ENCODE measurements at places on chromosomes 6 and 20.

DNA sequence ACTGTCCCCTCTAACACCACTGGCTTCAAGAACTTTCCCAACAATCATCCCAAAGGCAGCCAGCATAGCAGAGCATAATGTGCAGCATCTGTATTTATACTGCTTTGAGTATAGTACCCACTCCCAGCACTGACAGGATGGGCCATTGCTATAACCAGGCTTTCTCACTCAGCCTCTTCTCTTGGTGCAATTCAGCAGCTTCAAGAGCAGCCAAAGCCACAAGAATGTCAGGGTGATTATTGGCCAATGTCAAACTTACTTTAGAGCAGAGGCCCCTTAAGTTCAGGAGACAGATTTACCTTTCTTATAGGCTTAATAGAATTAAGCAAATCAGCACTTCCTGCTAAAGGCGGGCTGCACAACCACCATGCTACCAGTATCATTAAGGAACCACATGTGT is 232.4 kb upstream of the RSPO3 start:
- DNase-seq, result no peak

DNA sequence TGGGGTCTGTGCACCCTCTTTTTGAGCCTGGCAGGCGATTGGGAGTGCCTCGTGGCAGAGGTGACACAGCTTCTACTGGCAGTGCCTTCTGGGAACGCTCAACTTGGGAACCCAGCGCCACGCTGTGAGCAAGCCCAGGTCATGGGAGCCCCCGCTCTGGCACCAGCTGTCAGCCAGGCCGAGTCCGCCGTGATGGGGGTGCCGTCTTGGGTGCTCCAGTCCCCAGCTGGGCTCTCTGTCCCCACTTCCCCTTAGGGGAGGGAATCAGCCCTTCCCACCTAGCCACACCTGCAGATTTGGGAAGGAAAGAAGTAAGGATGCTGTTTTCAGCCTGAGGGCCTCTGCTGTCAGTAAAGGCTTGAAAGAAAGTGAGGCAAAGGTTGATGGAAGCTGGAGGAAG is 31.0 kb upstream of the NTSR1 start:
- no peak for DNase-seq

GRCh38 chr6:82980086-82980485 is 85.6 kb downstream of the UBE3D start:
- DNase-seq, result no peak

DNA sequence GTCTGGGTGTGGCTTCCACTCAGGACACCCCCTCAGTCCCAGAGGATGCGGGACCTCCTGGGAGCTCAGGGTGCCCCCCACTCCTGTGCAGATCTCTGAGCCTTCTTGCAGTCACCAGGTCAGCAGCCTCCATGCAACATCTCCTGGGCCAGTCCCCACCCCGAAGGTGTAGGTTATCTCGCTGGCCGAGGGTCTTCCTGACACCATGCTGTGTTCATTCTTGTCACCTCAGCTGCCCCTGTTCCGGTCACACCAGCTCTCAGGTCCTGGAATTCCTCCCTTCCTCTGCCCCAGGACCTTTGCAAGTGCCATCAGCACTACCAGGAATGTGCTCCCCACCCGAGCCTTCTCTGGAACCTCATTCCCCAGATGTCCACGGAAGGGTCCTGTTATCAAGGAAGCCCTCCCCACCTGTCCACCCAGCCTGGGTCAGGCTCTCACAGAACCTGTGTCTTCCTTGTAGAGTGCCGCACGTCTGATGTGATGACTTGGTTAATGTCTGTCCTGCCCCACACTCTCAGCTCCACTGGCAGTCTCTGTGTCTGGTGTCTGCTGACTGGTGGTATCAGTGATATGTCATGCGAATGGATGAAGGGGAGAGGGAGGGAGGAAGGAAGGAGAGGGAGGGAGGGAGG is 329.6 kb downstream of the TAF4 start:
- no peak for DNase-seq

DNA sequence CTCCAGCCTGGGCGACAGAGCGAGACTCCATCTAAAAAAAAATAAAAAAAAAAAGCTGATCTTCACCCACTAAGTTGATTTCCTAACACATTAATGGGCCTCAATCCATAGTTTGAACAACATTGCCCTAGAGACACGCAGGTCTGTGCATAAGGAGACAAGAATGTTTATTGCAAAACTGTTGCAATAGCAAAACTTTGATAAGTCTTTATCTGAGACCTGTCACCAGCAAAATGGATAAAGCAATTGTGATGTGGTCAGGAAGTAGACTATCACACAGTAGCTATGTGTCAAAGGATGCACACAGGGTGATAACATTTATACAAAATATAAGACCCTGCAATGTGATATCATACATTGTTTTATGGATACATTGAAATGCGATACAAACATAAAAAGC is 4.2 kb upstream of the ITPR3 start:
- DNase-seq, result no peak

GRCh38 chr20:33097001-33097400 is 17.6 kb downstream of the BPIFB4 start:
- DNase-seq, result no peak

GRCh38 chr20:10356628-10357027 is 77.4 kb downstream of the MKKS start:
- DNase-seq, result no peak

- DNase-seq, result no peak
Measured at GRCh38 chr6:45613656-45614055, 235.9 kb upstream of the SUPT3H start.

DNA sequence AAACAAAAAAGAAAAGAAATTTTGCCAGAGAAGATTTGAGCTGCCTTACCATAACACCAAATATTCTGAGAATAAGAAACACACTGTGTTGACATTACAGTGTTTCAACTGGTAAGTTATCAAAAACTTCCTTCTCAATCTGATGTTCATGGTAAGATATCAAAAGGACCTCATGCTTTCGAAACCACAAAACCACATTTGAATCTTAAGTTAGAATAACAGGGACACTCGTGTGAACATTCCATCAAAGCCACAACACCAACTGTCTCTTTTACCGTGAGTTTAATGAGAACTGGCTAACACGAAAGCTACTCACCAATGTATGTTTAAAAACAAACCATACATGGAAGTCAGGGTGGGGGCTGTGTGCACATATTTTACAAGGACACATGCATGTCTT is 73.0 kb upstream of the OPRM1 start:
- DNase-seq, result no peak

GRCh38 chr6:64301307-64302236 is 666.0 kb downstream of the PHF3 start:
- DNase-seq, result no peak

- no peak for DNase-seq
Measured at GRCh38 chr6:45432977-45433376, 55.2 kb upstream of the SUPT3H start.

DNA sequence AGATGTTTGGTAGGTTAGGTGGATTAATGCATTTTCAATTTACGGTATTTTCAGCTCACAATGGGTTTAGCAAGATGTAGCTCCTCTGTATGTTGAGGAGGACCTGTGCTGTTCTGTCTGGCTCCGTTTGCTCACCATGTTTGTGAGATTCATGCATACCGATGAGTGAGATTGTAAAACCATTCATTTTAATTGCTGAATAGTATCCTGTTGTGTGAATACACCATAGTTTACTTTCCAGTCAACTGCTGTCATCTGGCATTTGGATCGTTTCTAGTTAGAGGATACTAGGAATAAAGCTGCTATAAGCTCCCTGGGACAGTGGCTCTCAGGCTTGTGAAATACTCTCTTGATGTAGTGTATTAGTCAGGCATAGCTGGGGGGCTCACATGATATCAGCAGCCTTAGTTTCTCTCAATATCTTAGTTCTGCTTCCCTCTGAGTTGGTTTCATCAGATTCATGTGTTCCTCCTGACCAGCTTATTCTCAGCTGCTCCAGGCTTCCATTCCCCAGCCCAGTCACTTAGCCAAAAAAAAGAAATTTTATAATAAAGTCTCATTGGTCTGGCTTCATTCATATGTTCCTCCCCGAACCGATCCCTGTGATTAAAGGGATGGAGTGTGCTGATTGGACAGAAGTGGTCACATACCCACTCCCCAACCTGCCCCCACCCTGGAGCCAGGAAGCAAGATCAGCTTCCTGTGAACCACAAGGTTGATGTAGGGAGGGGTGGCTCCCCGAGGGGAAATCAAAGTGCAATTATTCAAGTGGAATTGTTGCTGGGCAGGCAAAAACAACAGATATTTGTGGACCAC is 10.9 kb upstream of the B4GALT5 start:
- no peak for DNase-seq

DNA sequence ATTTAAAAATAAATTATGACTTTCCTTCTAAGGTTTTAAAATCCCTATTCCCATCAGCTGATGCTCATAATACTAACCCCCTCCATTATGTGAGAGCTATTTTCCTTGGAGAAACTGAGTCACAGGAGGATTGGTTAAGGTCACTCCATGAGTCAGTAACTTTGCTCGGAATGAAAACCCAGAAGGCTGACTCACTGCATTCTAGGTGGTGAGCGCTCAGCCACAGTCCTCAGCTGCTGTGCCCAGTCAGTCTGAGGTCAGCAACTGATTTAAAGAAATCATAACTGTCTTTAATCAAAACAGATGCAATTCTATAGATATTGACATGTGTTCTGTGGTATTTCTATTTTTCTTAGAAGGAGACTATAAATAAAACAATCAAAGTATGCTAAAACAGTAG is 359.2 kb downstream of the GJA1 start:
- no peak for DNase-seq

DNA sequence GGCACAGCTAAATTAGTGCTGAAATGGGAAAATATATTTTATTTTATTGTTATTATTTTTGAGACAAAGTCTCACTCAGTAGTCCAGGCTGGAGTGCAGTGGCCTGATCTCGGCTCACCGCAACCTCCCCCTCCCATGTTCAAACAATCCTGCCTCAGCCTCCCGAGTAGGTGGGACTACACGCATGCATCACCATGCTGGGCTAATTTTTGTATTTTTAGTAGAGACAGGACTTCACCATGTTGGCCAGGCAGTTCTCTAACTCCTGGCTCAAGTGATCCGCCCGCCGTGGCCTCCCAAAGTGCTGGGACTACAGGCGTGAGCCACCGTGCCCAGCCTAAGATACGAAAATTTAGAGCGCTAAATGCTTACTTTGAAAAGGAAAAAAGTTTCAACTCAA is 4.8 kb downstream of the RAB23 start:
- no peak for DNase-seq

DNA sequence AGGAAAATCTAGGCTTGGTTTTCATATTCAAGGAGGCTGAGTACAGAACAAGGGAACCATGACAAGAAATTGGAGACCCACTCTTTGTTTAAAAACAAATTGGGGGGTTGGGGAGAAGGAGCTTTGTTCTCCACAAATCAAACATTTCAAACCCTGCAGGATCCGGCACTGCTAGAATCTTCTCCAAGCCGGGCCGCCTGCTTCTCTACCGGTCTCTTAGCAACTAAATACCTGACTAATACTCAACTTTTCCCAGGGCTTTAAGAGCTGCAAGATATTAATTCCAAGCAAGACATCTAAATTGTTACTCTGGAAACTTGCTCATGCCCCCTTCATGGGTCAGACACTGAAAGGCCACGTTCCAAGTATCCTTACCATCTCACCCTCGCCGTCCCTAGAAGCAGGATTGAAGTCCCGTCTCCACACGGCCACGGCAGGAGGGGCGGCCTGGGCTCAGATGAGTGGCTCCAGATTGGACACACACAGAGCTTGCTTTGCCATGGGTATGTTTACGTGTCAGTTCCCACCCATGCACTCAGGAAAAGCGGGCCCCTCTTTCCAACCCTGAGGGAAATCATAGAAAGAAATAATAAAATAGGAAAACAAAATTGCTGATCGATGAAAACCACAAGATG is 126.4 kb upstream of the CDH4 start:
- DNase-seq, result no peak

DNA sequence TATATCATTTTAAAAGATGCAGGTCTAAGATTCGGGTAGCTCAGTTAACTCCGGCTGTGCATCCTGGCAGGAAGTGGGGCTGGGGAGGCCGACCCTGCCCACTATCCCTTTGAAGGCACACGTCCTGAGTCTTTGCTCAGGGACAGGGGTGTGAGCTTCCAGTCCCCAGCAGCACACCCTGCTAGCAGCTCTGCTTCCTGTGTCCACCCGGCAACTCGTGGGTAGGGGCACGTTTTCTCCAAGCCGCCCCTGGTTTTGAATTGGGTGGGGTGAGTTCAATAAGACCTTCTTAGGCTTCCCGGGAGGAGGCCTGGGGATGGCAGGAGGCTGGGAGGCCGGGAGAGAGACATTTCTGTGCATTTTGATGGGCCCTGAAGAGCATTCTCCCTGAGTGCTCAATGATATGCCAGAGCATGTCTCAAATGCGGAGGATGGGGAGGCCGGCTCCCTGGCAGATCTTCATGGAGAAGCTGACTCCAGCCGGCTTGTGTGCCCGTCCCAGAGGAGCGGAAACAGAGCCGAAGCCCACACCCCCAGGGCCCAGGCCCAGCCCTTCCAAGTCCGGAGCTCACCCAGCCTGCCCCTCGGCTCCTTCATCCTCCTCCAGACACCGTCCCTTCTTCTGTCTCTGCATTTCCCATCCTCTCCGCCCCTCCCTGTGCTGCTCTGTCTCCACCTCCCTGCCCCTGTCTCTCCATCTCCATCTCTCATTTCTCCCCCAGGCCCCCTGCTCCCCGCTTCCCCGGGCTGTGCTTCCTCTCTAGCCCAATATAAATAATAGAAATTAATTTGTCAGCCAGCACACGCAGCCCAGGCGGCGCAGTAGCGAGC is 36.3 kb upstream of the ZFAND3 start:
- DNase-seq, result no peak

DNA sequence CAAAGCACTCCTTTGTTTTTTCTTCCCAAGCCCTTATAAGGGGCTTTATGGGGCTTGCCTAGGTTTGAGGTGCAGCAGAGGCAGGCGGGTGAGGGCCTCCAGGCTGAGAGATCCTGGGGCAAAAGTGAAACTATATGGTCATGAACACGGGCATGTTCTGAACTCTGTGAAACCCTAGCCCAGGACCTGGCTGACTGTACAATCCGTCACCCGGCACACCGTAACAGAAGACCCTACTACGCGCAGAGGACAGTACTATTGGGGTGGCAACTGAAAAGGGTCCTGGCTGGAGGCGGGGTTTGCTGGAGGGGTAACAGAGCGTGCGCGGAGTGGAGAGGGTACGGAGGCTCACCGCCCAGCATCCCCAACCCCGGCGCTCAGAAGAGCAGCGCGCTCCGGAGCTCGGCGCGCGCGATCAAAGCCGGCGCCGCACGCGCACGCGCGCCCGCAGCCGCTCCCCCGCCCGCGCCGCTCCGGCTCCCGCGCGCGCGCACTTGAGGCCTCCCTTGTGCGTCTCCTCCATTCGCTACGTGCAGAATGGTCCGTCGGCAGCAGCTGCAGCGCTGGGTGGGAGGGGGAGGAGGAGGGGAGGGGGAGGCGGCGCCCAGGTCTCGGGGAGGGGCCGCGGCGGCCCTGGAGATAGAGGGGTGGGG is 54.2 kb downstream of the MRPL14 start:
- peak; percentile 75 for DNase-seq

DNA sequence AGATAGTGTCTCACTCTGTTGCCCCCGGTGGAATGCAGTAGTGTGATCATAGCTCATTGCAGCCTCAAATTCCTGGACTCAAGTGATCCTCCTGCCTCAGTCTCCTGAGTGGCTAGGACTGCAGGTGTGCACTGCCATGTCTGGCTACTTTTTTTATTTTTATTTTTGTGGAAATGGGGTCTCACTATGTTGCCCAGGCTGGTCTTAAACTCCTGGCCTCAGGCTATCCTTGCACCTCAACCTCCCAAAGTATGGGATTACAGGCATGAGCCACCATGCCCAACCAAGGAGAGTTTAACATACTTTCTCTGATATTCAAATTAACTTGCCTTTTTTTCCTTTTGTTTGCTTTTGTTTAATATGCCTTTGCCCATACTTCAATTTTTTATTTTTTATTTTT is 10.4 kb upstream of the ACTR5 start:
- DNase-seq, result no peak

- DNase-seq, result peak; percentile 79
Measured at GRCh38 chr6:11732036-11732631, 46.5 kb downstream of the ADTRP start.

GRCh38 chr6:12160326-12160725 is 129.8 kb upstream of the EDN1 start:
- no peak for DNase-seq
